ENCODE measurements at places on chromosomes 6 and 20. TPM values are rescaled to one million over a fixed set of nuclear protein-coding genes. Genes with fewer than 3 reads are reported as not detected.

Gene JAG1
- 0.54 TPM for total RNA-seq

DNA sequence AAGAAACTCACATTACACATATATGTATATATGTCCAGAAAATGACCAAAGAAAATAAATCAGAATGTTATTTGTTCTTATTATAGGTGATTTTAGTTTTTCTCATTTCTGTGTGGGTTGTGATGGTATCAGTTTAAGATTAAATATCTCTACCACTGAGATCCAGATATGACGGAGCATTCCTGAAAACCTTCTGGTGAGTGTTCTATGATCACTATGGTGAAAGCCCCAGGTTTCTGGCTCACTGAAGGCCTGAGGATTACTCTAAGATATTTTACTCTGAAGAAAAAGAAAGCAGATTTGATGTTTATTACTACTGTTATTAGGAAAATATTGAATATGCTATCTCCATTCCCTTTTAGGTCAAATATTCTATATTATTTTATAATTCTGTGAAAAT is 62.8 kb upstream of the L3MBTL3 start:
- DNase-seq, result no peak

DNA sequence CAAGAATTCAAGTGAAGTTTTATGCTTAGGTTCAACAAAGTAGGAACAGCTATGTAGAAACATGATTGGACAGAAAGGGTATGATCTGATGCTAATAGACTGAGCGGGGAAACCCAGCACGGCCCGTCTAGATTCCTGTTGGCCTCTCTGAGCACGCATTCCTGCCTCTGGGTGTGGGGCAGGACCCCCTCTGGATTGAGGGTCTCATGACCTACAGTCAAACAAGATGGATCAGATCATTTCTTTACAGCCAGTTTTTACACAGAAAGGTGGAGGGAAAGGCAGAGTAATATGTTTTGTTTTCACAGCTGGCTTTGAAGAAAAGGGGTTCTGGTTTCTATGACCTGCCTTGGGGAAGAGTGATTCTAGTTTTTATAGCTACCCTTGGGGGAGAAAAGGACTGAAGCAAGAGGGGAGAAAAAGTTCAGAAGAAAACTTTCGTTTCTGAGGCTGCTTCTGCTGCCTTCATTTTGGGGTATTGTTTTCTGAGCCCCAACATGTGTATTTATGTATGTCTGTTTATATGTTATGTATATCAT is 99.6 kb upstream of the SLC22A16 start:
- DNase-seq, result no peak

Gene THBD
- total RNA-seq, result not detected

DNA sequence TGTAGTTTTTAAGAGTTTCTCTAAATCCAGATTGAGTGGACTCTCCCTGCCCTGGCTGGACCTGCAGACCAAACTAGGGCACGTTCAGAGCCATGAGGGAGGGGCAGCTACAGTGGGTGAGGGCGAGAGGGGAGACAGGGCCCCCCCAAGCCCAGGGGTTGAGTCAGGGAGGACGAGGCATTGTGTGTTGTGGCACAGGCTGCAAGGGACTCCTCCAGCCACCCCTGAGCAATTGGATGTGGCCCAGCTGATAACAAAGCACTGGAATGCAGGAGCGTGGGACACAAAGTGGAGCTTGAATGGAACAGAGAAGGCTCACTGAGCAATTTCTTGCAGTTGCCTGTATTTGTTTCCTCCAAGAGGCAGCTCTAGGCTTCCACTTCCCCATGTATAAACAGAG is 43.5 kb upstream of the MYL9 start:
- no peak for DNase-seq

GRCh38 chr6:26044140-26045064 is 42.8 kb upstream of the HFE start:
- peak; percentile 77 for DNase-seq

Gene FOXS1
- not detected for total RNA-seq

Gene CLDN20
- not detected for total RNA-seq
